ENCODE measurements at places on chromosomes 7 and 10.

DNA sequence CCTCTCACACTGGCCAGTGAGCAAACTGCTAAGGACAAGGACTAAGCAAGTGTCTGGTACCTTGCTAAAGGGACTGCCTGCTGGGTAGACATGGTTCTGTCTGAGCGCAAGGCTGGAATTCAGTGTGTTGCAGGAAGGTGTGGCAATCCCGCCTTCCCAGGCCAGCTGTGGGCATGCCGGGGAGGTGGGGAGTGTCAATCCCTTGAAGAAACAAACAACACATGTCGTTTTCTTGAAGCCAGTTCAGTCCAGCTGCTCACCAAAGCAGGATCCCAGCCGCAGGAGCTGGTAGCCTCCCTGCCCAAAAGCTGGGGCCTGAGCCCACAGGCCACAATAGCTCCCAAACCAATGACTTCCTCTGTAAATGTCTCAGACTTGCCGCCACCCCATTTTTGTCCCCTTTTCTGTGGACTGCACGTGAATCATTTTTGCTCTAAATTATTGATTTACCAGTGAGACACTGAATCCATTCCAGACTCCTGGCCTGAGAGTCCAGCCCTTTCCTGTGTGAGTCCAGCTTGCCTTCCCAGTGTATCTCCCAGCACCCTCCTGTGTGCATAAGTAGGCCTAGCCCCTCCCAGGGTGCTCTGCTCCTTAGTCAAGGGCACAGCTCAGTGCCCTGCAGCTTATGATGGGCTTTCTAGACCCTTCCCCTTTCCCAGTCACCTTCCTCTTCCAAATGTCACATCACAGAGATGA, 166.8 kb downstream of the RGS10 start:
- DNase-seq: no peak

- DNase-seq: no peak
Observed at GRCh38 chr10:9238041-9238440, 1183.6 kb downstream of the GATA3 start.

GRCh38 chr10:780536-781524, 91.4 kb upstream of the DIP2C start:
- no peak for DNase-seq

DNA sequence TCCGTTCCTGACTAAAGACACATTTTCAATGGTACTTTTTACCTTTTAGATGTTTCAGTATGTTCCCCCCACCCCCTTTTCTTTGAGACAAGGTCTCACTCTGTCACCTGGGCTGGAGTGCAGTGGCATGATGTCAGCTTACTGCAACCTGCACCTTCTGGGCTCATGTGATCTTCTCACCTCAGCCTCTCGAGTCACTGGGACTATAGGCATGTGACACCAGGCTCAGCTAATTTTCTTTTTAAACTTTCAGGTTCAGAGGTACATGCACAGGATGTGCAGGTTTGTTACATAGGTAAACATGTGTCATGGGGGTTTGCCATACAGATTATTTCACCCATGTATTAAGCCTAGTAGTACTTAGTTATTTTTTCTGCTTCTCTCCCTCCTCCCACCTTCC, 99.3 kb upstream of the RPA3 start:
- no peak for DNase-seq

DNA sequence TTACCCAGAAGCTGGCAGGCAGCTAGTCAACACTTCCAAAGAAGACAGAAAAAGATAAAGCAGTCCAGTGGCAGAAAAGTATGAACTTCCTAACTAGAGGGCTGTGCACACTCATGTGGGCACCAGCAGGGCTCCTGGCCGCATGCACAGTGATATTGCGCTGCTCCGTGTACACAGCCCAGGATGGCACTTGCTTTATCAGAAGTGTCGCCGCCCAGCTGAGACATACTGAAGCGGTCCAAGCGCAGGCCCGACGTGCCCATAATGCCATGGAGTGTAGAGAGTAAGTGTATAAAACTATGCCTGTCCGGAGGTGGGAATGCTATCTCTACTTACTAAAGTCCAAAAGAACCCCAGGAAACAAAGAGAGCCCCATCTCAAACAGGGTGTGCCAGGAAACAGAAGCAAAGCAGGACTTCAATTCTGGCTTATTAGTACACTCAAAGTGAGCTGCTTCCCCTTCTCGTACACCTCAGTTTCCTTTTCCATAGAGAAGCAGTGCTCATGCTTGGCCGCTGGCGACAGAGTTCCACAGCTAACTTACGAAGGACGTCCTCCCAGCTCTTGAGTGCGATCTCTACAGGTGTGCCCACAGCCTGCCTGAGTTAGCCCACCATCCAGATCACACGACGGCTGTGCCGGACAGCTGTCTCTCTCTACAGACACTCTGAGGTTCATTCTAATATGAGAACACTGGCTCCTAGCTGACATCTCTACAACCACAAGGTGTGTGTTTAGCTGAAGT, 234.3 kb downstream of the COBL start:
- no peak for DNase-seq

DNA sequence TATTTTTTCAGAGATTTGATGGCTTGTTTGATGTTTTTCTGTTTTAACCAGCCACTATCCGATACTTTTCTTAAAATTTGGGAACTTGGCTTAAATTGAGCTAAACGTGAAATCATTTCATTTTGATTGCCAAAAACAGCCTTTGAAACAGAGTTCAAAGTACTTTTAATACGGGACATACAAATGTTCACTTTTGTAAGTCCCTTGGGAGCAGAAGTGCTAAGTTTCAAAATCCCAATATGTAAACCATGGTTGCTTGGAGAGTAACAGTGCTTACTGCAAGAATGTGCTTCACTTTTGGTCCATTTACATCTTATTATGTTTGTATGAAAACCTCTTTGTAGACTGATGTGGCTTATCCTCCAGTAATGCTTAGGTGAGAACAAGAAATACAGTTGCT, 10.9 kb downstream of the PNPLA8 start:
- no peak for DNase-seq

GRCh38 chr7:111498391-111499007, 63.8 kb downstream of the IMMP2L start:
- DNase-seq: no peak

GRCh38 chr10:124292911-124293615, 125.7 kb downstream of the OAT start:
- DNase-seq: no peak

DNA sequence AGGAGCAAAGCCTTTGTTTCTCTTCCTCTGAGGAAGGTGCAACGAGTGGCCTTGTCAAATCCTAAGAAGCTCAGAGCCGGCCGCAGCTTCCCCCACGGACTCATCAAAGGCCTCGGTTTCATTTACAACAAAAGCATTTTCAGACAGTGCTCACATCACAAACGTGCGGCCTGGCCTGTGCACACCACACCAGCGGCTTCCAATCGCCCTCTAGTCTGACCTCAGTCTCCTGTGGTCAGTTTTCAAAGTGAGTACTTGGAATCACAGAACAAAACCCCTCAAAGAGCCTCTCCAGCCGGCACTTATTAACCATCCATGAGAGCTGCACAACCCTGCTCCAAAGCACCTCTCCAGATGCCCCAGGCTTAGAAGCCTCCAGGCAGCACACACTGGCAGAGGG, 3.3 kb downstream of the RADIL start:
- DNase-seq: no peak

DNA sequence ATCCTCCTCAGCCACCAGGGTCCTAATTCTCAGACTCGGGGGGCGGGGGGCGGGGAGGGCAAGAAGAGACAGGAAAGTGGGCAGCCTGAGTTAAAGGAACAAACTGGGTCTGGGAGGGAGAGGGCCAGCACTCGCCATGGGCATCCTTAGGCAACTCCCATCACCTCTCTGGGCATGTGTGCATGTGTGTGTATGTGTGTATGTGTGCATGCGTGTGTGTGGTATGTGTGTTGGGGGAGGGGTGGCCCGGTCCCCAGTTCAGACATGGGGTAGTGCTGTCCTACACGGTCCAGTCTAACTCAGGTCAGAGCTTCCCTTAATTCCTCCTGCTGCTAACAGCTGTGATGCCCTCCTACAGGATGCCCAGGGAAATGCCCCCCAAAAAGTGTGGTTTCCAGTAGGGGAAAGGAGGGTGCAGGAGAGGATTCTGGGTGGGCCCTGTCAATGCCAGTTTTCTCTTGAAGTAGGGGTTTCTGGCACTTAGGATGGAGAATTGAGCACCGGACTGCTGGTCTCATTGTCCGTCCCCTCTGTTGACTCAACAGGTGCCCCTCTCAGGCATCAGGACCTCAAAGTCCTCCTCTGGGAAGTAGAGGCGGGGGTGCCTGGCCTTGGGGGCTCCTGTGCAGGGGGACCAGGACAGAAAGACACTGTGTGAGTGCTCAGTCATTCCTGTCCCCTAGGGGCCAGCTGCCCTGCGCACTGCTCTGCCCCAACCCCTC, 15.1 kb upstream of the ZMIZ1 start:
- DNase-seq: no peak

DNA sequence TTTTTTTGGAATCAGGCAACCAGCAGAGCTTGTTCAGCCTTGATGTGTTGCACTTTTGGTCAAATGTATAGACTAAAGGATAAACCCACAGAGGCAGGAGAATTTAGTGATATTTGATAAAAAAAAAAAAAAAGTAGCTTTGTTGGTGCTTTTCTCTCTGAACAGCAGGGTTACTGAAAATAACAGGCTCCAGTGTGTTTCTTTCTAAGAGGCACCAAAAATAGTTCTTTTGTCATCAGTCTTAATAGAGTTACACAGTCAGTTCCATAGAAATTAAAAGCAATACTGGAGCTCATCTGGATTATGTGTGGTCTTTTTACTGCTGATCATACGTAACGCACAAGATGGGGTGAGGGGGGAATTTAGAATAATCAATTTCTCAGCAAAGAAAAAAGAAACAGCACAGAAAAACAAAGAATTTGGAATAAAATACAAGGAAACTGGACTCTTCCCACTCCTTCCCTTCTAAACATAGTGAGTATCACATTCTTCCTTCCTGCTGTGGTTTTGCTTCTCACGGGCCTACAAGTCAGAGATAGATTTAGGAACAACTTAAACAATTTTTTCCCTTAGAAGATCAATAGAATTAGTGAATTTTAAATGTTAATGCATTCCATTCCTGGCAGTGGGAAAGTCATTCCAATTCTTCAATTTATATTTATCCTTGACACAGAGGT, 178.8 kb upstream of the AKR1E2 start:
- DNase-seq: no peak

DNA sequence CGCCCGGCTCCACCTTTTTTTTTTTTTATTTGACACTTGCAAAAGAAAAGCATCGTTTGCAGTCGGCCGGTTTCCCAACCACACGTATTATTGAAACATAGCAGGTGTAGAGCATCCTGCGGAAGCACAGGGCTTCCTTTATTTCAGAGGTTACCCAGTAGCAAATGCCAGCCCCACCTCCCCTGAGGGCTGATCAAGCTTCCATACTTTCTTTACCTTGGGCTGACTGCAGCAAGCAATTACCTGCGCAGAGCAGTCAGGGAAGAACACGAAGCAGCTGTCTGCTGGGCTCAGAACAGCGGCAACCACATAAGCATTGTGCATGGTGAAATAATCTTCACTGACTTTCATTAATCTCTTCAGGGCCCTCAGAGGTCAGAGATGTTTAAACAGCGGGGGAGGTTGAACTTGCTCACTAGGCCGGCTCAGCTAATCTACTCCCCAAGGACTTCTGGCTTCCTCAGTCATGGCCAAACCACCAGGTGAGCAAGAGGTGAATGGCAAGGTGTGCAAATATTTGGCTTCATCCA, 784.7 kb upstream of the AUTS2 start:
- no peak for DNase-seq

DNA sequence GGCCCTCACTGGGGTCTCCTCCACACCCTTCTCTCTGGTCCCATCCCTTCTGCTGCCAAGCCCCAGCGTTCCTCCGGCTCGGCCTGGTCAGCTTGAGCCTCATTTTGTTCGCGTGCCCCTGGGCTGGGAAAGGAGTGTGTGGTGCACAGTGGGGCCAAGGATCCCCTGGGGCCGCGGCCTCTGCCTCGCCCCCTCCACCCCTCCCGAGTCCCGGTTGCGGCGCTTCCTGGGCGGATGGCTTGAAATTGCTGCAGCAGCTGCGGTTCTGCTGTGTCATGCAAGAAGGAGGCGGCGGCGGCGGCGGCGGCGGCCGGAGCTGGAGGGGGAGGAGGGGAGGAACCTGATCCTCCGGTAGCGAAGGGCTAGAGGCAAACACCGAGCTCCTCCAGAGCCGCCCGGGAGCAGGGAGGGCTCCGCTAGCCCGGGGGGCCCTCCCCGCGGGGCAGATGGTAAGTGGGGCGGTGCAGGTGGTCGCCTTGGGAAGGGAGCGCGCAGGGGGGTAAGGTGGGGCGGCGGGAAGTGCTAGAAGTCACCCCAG, 217.8 kb upstream of the MKLN1 start:
- DNase-seq: peak; percentile 67

DNA sequence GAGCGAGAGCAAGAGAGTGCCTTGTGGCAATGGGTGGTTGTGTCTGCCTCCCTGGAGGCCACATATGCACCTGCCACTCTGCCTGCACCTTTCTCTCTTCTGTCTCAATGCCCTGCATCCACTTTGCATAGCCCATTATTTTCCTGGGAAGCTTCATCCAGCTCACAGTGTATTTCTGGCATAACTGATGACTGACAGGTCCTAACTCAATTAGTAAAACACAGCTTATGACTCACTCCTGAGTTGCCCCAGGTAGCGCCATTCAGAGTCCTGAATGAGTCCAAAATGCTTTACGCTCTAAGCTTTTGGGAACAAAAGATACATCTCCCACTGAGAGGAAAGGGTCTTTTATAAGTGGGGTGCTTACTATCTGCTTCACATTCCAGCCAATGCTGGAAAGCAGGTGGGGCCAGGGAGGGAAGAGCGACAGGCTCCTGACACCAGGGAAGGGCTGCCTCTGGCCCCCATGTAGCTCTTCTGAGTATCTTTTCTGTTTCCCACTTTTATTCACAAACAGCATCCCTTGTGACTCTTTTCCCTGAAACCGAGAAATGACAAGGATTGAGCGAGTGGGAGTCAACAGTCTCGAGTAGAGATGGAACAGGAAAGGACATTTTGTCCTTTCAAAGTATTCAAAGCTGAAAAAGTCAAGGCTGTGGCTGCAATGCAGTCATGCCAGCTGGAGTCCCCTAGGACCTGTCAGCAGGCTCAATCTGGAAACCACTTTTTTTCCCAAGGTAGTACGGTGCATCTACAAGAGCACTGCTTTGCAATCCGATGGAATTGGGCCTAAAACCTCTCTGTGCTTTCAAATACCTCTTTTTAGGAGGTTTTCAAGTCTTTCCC, 479.3 kb upstream of the PODXL start:
- DNase-seq: no peak

DNA sequence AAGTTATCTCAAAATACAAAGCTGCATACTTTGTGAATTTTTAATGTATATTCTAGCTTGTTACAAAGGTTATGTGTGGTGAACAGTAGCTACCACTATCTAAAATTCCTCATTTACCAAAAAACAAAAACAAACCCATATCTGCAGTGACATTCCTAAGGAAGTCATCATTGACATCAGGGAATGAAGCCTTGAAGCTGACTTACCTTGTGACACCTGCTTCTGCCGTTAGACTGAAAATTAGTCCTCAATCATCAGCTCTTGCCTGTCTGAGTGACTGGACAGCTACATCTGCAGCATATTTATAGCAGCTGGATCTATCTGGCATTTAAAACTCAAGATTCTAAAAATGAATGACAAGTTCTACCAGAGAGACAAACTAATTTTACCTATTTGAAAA, 43.2 kb downstream of the COBL start:
- DNase-seq: no peak
